ENCODE measurements at places on chromosomes 7 and 10.

DNA sequence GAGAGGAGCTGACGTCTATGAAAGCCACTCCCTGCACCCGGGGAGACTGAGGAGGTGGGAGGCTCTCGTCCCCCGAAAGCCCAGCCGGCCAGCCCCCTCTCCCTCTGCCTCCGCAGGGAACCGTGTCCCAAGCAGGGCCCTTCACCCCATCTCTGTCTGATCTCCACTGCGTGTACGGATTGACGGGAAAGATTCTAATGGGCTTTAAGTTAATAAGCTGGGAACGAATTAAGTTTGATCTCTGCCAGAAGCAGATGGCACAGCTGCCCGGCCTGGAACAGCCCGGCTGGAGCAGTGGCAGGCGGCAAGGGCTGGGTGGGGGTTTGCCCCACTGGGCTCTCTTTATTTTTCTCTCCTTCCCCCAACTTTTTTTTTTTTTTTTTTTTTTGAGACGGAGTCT is 6.1 kb upstream of the SLC29A4 start:
- no peak for DNase-seq

GRCh38 chr10:93115661-93116383 is 42.1 kb downstream of the CYP26A1 start:
- peak; percentile 62 for DNase-seq

DNA sequence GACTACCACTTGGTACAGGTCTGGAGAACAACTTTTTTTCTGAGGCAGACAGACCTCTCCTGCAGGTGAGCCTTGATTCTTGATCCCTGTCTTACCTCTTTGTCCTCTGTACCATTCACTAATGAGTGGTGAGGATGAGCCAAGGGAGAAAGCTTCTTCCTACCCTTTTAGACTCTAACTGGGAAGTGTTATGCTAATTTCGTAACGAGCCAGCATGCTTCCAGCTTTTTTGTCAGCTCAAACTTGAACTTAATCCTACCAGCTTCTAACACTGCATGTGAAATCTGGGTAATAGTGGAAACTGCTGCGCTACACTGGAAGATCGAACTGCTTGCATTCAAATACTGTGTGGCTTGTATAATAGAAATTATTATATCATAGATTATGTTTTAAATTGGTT is 87.0 kb downstream of the NEUROD6 start:
- no peak for DNase-seq

- DNase-seq: peak; percentile 57
Measured at GRCh38 chr7:44959433-44959951, 19.3 kb downstream of the MYO1G start.

DNA sequence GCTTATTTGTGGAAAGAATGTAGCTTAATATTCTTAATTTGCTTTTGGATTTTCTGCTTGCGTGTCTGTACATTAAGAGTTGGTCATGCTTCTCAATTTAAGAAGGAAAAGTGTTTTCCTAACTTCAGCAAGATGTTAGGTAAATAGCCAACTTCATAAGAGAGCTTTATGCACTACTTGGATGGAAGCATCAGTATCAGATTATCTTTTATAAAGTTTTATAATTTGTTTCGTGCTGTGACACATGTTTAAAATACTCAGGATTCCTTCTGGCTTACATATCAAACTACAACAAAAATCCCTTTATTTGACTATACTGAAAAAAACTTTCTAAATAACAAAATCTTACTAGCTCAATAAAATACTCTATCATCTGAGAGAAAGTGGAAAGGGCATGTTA is 34.8 kb upstream of the AGR2 start:
- DNase-seq: peak; percentile 46

- DNase-seq: no peak
Measured at GRCh38 chr10:6072215-6072934, 10.2 kb upstream of the IL2RA start.

DNA sequence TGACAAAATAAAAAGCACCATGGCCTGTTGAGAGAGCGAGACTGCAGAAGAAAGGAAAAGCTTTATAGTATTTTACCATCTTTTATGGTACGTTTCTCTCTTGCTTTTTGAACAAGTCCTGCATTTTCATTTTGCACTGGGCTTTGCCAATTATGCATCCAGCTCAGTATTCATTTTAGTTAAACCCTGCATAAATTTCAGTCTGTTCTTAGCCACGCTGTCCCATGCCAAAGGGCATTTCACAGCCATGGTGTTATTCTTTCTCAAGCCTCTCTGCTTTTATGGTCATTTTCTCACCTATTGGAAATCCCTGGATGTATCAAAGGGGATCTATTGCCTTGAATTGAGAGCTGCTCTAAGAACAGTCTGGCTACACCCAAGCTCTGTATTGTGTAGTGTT is 30.8 kb upstream of the DNAJC1 start:
- no peak for DNase-seq

DNA sequence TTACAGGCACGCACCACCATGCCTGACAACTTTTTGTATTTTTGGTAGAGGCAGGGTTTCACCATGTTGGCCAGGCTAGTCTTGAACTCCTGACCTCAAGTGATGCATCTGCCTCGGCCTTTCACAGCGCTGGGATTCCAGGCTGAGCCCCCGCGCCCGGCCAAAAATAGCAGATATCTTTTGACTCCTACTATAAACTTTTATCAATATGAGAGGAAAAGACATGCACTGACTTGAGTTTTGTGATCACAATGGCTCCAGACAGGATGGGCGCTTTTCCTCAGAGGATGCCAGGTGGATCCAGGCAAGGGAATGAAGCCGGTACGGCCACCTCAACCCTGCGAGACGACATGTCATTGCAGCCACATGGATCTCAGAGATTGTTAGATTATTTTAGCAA is 123.9 kb downstream of the DNAJB6 start:
- no peak for DNase-seq

- no peak for DNase-seq
Measured at GRCh38 chr7:128094686-128095085, 63.4 kb upstream of the LRRC4 start.

Measured in GM23248 (cell line).